ENCODE measurements at places on chromosomes 1 and 21. TPM values are rescaled to one million over a fixed set of nuclear protein-coding genes. Genes with fewer than 3 reads are reported as not detected.

The SLAMF8 gene
- not detected for total RNA-seq

DNA sequence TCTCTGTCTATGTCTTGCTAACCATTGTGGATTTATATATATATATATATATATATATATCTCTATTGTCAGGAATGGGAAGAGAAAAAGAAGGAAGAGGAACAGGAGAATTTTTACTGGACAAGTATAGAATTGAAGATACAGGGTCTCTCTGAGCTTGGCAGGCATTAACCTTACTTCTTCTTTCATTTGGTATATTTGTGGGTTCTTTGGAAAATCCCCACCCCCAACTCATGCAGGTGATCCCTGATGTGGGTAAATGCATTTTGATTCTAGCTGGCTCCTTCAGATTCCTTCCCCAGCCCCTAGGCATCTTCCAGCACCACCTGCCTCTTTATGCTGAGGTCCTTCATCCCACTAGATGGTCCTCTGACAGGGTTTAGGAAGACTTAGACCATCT is 78.8 kb upstream of the TRABD2B start:
- DNase-seq: no peak

The MYCL gene
- 0.17 TPM for total RNA-seq

- peak; percentile 49 for DNase-seq
These were observed 1.0 kb downstream of the ARID1A start for GRCh38 chr1:26696654-26697430.

DNA sequence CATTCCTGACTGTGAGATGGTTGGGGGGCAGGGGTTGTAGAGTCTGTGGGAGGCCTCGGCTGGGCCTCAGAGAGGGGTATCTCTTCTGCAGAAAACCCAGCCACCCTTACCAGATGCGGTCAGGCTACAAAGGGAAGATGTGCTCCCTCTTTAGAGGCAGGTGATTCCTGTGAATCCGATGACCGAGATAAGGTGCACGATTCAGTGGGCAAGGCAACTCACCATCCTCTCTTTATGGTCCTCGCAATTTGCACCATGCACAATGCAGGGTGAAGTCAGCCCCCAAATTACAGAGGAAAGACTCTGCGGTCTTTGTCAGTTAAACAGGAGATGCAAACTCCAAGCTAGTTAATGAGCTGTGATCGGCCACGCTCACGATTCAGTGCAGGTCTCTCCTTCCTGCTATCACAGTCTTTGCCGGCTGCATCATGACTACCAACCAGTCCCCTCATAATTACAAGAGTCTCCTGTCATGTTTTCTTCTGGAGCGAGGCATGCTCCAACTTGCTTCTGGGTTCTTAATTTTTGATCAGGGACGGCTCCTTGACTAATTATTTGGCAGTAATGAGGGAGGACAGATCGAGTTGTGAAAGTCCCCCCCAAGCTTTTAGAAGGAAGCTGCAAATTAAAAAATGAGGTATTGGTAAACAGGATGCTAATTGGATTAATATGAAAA is 12.5 kb downstream of the TP73 start:
- no peak for DNase-seq

DNA sequence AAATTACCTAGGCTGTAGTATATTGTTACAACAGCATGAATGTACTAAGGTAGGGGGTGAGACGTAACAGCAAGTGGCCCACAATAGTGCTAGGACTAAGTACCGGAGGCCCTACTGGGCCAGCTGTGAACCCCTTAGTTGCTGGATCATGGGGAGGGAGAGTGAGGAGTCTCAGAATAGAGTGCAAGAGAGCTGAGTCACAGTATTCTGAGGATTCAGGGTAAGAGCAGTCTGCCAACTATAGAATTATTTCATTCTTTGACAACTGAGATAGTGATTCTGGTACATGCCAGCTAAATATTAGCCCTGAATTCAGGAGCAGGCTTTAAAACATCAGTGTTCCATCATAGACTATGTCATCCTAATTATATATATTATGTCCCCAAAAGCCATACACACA is 218.7 kb downstream of the TM2D1 start:
- DNase-seq: no peak

The NEK7 gene
- total RNA-seq: 94.3 TPM

GRCh38 chr1:115729756-115730155 is 38.8 kb downstream of the CASQ2 start:
- DNase-seq: no peak

DNA sequence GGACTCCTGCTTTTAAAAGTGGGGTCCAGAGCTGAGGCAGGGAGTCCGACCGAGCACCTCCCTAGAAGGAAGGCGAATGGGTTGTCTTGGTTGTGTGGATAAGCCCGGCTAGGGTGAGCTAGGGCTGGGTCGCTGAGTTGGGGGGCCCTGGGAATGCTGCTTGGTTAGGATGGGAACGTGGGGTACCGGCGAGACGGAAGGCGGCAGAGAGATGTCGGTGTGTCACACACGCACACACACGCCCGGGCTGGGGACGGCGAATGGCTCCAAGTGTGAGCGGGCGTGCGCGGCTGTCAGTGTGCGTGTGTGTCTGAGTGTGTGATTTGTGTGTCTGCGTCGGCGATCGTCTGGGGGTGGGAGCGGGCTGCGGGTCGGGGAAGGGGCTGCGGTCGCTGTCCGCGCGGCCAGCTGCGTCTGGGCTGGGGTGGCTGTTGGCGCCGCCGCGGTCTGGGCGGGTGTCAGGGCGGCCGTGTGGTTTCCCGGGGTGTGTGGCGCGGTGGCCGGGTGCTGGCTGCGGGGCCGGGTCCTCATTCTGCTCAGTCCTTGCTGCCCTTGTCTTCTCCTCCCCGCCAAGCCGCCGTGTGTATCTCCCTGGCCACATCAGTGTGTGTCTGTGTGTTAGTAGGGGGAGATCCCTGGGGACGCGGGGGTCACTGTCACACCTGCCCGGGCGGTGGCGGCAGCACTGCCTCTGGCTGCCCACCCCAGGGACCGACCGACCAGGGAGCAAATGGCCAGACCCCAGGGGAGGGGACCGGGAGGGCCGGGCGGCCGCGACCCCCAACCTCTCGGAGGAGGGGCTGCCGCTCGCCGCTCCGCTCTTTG is 1.1 kb downstream of the EFNA3 start:
- no peak for DNase-seq

GRCh38 chr1:67723620-67724019 is 38.6 kb downstream of the GADD45A start:
- peak; percentile 96 for DNase-seq

GRCh38 chr1:104768466-104768865 is 1018.8 kb downstream of the AMY1C start:
- DNase-seq: no peak

The HPCA gene
- not detected for total RNA-seq

The PCNX2 gene
- 0.60 TPM for total RNA-seq

DNA sequence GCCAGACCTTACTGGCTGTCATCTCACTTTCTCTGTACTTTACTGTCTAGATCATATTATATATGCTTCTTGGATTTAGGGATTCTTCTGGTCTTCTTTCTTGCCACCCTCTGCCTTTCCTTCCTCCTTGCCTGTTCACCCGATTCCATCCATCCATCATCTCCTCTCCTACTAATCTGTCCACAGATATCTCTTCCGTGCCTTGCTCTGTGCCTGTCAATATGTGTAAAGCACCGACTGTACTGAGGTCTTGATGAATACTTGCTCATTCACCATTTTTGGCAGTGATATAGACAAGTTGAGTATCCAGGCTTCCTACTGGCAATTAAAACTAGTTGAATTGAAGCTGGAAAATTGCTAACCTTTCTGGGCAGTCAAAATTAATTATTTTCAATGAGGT is 8.1 kb downstream of the FMN2 start:
- DNase-seq: no peak

GRCh38 chr1:161952607-161953172 is 71.0 kb downstream of the OLFML2B start:
- no peak for DNase-seq

DNA sequence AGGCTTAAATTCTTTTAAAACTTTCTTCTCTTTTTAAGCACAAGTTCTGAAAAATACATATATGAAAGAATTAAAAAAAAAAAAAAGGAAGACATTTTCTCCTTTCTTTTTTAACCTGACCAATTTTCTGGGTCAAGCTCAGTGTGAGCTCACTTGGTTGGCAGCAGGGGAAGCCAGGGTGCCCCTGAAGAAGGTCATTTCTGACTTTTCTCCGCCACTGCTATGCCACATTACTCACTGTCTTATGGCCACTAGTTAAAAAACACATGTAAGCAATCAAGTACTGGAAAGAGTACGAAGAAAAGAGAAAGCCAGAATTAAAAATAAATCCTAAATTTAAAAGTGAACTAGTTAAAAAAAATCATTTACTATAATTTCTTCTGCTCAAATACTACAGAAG is 275.0 kb downstream of the NEGR1 start:
- no peak for DNase-seq

- DNase-seq: no peak
These were observed 3.3 kb upstream of the NECTIN4 start for GRCh38 chr1:161092621-161093028.

The DIRAS3 gene
- 0.85 TPM for total RNA-seq

DNA sequence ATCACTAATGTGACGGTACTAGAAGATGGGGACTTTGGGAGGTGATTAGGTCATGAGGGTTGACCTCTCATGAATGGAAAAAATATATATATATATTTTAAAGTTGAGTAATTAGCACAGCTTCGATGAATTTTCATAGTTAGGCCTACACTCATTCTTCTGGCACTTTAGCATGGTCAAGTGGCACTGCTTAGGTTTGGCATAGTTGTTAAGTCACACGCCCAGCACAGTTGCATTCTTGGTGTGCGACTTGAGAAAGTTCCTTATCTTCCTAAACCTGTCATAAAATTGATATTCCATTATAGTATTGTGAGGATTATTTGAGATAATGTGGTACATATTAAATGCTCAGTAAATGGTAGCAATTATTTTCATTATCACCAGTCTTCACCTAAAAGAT is 47.7 kb downstream of the MAN1A2 start:
- no peak for DNase-seq

- DNase-seq: no peak
These were observed 11.7 kb upstream of the IGSF3 start for GRCh38 chr1:116679091-116679827.

DNA sequence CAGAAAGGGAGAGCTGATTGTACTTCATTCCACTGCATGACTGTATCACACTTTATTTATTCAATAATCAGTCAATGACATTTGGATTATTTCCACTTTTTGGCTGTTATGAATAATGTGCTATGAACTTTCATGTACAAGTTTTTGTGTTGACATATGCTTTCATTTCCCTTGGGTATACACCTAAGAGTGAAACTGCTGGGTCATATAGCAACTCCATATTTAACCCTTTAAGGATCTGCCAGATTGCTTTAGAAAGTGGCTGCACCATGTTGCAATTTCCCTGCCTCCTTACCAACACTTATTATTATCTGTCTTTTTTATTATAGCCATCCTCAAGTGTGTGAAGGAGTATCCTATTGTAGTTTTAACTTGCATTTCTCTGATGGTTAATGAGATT is 108.8 kb upstream of the KCNK1 start:
- no peak for DNase-seq

DNA sequence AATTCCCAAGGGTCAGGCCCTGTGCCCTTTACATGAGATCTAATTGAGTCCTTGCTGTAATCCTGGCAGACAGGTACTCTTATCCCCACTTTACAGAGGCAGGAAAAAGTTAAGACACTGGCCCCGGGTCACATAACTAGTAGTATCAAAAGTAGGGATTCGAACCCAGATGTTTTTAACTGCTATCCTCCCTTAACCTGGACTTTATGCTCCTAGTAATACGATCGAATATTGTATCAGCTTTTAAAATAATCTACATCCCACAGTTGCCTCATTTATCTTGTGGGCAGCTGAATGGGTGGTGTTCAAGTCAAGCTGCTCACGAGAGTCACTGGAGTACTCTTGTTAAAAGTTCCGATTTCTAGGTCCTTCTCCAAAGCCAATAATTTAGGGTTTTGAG is 25.5 kb upstream of the TMEM51 start:
- no peak for DNase-seq

GRCh38 chr21:42471206-42471605 is 24.8 kb downstream of the RSPH1 start:
- DNase-seq: no peak

GRCh38 chr1:114342376-114342775 is 168.6 kb downstream of the TRIM33 start:
- no peak for DNase-seq

GRCh38 chr1:31760471-31761470 is 3.4 kb downstream of the ADGRB2 start:
- peak; percentile 31 for DNase-seq

DNA sequence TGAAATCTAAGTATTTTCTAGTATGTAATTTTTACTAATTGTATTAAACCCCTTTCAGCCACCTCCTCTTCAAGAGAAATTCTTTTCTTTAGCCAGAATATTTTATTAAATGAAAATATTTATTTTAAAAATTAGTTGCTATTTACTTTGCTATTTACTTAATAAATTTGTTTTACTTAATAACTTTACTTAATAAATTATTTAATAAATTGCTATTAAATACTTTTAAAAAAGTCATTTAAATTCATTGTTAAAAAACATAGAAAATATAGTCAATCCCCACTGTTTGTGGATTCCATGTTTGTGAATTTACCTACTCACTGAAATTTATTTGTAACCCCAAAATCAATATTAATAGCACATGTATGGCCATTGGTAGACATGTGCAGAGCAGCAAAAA is 105.6 kb downstream of the ATP1B1 start:
- DNase-seq: no peak

DNA sequence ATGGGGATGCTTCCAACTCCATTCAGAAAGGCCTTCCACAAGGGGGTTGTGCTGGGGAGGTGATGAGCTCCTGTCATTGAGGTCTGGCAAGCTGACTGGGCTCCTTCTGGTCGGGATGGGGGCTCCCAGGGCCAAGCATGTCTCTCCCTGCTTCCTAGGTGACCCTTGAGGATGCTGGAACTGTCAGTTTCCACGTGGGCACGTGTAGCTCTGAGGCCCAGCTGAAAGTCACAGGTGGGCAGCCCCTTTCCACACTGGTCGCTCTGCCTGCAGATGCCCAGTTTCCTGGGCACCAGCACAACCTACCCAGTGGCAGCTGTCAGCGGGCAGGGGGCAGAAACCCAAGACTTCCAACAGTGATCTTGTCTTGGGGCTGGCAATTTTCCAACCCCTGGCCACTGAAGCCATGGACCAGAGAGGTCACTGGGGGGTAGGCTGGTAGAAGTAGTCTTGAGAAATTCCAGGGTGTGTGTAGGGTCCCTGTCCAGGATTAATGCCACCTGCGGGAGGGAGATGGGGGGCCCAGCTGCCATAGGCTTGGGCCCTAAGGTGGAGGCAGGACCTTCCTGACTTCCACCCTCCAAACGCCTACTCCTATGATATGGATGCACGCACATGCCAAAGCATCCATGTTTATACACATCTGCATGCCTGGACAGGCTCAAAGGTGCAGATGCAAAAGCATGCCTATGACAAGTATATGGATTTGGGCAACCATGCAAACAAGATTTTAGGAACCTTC is 97.1 kb downstream of the TRIM11 start:
- no peak for DNase-seq

The KCNH1 gene
- total RNA-seq: under 0.01 TPM
